Fibroblast of skin of right quadriceps (primary cell): ENCODE measurements at places on chromosomes 3 and 15.

GRCh38 chr15:80693682-80694610 is 1.2 kb upstream of the ABHD17C start:
- no peak for DNase-seq

- DNase-seq, result no peak
Measured at GRCh38 chr3:53412953-53413352, 65.6 kb upstream of the DCP1A start.

DNA sequence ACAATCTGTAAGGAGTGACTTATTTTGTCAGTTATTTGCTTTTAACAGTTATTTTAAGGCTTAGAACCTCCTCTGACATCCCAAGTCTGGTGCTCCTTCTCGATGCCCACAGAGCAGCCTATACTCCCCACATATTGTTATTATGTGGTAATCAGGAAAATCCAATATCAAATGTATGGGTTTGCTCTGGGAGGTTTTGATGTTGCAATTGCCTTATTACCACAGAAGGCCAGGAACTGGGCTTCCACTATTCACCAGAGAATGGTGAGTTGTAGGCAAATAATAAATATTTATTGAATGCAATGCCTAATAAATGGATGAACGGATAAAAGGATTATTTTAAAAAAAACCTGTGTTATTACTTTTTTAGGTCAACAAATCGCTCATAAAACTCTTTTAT is 12.2 kb downstream of the NEK10 start:
- no peak for DNase-seq

DNA sequence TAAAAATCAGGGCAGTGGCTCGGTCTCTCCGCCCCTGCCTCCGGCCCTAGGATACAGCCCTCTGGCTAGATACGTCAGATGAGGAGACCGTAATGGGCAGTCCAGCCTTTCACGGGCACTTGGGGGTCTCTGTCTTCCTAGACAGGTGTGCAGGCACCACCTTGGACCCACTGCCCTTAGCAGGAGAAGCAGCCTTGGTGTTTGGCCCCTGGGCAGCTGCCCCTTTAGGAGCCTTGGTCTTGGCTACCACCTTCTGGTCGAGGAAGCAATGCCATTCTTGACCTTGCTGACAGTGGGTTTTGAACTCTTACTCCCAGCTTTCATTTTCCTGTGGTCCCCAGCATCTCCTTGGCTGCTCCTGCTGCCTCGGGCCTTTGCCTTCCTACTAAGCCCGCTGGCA is 149.7 kb upstream of the FRMD4B start:
- no peak for DNase-seq

GRCh38 chr3:20870106-20870899 is 684.3 kb upstream of the SGO1 start:
- DNase-seq, result no peak

DNA sequence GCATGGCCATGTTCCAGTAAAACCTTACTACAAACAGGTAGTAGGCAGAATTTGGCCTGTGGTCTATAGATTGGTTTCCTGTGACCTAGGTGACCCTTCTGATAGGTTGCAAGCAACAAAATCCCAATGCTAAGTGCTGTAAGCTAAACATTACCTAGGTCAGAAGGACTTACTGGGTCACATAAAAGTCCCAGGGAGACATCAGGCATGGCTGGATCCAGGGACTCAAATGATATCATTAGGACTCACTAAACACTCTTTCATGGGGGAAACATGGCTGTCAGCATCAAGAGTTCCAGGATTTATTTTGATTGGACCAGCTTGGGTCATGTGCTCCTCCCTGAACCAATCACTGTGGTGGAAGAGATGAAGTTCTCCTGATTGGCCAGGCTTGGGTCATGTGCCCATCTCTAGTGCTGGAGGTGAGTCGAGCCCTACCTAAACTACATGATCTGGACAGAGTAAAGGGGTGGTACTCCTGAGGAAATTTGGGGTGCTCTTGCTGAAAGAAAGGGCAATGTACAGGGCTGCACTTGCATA is 16.8 kb upstream of the SLC6A1 start:
- DNase-seq, result no peak

DNA sequence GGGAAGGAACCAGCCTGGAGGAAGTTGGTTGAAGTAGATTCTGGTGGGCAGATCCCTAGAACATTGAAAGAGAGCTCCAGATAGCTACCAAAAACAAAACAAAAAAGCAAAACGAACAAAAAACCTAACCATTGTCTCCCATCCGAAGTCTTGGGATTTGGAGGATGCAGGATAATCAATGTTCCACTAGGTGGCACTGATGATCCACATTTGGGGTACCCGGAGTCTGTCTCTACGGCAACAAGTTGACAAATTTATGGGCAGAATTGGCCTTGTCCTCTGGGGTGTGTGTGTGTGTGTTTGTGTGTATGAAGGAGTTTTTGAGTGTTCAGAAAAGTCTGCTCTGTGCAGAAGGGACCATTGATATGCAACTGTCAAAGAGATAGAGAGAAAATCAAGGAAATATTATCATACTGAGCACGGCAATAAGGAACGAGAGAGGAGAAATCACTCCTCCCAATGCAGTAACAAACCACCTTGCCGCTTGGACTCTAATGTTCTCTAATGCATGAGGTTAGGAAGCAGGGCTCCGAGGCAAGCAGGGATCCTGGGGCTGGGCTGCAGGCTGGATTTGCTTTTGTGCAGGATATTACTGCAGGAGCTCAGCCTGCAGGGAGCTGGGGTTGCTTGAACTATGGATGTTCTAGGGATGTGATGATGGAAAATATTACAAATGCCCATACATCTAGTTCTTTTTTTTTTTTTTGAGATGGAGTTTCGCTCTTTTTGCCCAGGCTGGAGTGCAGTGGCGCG is 59.8 kb upstream of the KLHL25 start:
- DNase-seq, result peak; percentile 55

DNA sequence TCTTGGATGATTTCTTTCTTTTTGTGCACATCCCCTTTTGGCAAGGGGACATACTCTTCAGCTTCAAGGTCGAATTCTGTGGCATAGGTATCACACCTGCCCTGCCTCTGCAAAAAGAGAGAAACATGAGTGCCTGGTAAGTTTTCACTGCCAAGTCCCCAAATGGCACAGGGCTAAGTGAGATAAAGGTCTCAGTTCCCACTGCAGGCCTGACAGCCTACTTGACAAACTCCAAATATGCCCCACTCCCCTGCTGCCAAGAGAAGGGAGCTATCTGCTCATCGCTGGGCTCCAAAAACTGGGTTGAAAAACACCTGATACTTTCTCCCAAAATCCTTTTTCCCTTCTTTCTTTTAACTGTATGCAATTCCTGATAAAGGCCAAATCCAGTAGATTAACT is 23.0 kb downstream of the RUVBL1 start:
- DNase-seq, result no peak

DNA sequence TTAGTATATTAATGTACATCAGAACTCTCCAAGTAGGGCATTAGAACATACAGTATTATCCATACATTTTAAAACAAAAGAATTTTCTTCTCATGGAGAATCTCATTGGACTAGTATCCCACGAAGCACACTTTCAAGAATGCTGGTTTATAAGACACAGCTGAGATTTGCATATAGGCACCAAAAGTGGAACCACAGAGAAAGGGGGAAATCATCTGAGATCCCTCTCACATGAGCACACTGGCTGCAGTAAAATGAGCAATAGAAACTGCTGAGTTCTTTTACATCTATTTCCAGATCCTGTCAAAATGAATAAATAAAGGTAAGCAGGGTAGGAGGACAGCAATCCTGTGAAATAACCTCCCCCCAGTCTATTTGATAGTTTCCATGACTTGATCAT is 665.3 kb downstream of the FHIT start:
- DNase-seq, result no peak

- no peak for DNase-seq
Measured at GRCh38 chr3:15796331-15796730, 1.4 kb downstream of the ANKRD28 start.

DNA sequence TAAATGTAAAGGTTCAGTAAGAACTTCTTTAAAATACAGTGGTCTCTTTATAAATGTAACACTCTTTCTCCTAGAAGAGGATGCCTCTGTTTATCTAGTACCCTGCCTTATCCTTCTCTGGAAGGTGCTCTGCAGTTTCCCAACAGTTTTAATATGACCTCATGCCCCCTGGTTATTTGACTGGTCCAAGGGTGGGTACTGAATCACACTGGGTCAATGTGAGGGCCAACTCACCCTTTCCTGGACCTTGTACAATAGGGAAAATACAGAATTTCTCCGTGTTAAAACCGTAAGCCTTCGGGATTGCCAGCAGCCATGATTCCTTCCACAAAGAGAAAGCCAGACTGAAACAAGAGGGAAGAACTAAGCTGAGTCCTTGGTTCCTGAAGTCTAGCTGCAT is 9.2 kb downstream of the DCBLD2 start:
- DNase-seq, result no peak

- no peak for DNase-seq
Measured at GRCh38 chr3:119571230-119571629, 8.1 kb upstream of the ADPRH start.

DNA sequence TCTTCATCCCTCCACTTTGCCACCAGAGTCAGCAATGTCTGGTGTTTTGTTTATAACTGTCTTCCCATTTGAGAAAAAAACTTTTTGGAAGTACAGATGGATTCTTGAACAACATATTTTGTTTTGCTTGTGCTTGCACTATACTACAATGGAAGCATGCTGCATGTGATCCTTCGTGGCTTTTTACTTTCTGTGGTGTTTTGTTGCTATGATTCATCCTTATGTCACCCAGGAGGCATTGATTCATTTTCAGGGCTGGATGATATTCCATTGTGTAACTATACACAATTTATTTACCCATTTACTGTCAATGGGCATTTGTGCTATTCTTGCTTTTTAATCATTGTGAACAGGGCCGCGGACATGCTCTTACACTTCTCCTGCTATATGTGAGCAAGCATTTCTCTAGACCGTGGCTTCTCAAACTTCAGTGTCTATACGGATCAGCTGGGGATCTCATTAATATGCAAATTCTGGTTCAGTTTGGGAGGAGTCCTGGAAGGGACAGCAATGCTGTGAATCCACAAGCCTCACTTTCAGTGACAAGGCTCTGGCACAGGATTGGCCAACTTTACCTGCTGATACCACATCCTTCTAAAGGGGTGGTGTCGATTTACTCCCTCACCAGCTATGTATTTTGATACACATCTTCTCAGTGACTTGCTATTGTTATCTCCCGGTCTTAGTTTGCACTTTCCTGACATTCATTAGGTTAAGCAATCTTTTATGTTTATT is 65.9 kb downstream of the POLR2M start:
- peak; percentile 20 for DNase-seq

DNA sequence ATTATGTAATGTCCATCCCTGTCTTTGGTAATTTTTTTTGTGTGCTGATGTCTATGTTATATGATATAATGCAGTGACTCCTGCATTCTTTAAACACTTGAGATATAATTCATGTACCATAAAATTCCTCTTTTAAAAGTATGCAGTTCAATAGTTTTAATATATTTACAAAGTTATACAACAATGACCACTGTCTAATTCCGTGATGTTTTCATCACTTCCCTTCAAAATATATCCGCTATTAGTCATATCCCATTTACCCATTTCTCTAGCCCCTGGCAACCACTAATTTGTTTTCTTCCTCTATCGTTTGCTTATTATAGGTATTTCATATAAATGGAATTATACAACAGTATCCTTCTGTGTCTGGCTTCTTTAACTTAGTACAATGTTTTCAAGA is 64.9 kb upstream of the SUCLG2 start:
- DNase-seq, result peak; percentile 57
